ENCODE measurements at places on chromosomes 12 and 14. TPM values are rescaled to one million over a fixed set of nuclear protein-coding genes. Genes with fewer than 3 reads are reported as not detected.

The CRACR2A gene
- 2.4 TPM for polyA plus RNA-seq

The ARHGAP9 gene
- polyA plus RNA-seq, result not detected

The KLRD1 gene
- polyA plus RNA-seq, result 0.84 TPM

The OR6C2 gene
- polyA plus RNA-seq, result not detected

The REP15 gene
- polyA plus RNA-seq, result 1.5 TPM

The KRT85 gene
- polyA plus RNA-seq, result not detected

All from muscle of arm (tissue), 14 donors.